ENCODE measurements at places on chromosomes 3 and 15.

DNA sequence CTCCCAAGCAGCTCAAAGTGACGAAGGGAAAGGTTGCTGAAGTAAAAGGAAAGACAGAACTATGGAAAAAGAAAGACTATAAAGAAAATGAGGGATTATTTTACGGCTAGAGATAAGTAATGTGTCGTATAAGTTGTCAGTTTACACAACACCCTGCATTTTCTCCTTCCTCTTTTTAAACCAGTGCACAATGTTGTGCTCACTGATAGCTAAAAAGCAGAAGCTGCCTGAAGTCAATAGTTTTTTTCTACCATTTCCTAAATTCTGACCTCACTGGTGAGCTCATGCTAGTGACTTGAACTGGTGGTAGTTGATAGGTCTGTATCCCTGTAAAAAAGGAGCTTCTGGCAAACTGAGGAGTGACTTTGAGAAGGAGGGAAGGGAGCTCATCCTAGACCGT lies 368.6 kb upstream of the GBE1 start:
- peak; percentile 27 for DNase-seq

GRCh38 chr3:195236076-195236798 lies 34.7 kb downstream of the XXYLT1 start:
- no peak for DNase-seq

- no peak for DNase-seq
Measured at GRCh38 chr3:43755516-43756200, 64.9 kb downstream of the ABHD5 start.

DNA sequence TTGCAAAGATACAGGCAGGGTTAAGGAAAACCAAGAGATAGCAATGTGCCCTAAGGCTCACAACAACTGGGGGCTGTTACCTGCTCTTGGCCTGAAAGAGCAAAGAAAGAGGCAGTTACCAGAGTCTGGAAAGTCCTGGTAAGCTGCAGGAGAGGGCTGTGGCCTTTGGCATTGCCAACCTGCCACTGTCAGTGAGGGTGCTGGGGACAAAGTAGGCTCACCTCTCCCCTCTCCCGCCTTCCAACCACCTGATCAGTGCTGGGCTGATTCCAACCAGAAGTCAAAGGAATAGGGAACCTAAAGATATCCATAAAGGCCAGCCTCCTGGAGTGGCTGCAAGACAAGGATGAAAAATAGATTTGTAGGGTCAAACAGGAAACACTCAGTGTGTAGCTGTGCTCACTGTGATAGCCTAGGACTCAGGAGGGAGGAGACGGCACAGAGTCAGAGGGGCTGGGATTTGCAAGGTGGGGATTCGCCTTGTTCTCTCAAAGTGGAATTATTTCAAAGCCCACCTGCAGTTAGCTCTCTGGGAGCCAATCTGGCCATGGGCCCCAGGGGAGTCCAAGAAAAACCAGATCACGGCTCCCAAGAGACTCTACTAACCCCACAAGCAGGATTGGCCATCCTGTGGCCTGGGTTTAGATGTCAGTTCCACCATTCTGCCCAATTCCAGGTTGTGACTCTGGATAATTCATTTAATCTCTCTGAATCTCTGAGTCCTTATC lies 204.0 kb upstream of the BCL6 start:
- DNase-seq, result no peak

- DNase-seq, result peak; percentile 51
Measured at GRCh38 chr15:88256279-88257230, at the start of gene NTRK3. TSS of gene NTRK3 (minus strand) at chr15:88256739. CDS start at chr15:88256153, 586 bp downstream.

- no peak for DNase-seq
Measured at GRCh38 chr3:192091831-192092230, 630.9 kb downstream of the PYDC2 start.

- no peak for DNase-seq
Measured at GRCh38 chr3:53795176-53795575, 51.0 kb downstream of the CHDH start.

Measured in globus pallidus (tissue), 1 donor.